ENCODE measurements at places on chromosomes 16 and 17.

DNA sequence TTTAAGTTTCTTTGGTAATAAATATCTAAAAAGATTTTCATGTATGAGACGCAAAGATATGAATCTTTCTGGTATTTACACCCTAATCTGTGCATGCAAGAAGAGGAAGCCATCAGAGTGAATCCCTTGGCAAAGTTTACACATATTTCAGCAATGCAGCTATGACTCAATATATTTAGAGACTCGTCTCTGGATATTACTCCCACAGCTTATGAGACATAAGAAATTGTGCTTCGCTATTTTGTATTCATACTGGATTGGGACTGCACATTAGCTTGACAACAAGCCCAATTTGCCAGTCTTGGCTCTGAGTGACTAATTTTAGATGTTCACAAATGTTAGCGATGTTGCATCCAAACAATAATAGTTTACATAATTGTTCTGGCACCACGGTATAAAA, 532.0 kb downstream of the CDH11 start:
- peak; percentile 78 for DNase-seq

DNA sequence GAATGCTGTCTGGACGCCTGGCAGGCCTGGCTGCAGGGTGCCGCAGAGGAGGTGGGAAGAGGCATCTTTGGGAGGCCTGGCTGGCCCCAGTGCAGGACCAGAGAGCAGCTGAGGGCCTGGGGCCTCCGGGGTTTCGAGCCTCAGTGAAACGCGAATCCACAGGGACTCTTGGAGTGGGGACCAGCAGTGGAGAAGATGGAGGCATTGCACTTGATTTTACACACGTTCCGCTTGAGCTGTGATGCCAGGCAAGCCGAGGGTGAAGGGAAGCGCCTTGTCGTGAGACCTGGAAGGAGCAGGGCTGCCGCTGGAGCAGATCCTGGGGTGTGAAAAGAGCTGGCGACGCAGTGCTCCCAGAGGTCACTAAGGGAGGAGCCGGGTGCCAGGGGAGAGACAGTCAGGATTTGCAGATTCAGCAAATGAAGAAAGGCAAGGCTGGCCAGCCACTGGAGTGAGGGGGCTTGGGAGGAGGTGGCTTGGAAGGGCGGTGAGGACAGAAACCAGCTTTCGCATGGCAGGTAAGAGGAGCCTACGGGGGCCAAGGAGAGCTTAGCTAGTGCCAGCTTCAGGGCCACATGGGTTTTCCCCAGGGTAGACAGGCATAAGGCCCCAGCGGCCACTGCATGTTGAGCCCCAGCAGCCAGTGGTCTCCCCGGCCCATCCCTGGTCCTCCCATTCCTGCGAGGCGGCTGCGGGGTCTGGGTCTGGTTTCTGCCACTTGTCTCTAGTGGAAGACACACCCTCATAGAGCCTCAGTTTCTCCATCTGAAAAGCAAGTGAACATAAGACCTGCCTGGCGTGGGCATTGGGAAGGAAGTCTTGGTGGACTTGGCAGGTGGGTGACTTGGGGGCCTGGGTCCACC, 175.2 kb upstream of the CHMP6 start:
- DNase-seq = no peak

DNA sequence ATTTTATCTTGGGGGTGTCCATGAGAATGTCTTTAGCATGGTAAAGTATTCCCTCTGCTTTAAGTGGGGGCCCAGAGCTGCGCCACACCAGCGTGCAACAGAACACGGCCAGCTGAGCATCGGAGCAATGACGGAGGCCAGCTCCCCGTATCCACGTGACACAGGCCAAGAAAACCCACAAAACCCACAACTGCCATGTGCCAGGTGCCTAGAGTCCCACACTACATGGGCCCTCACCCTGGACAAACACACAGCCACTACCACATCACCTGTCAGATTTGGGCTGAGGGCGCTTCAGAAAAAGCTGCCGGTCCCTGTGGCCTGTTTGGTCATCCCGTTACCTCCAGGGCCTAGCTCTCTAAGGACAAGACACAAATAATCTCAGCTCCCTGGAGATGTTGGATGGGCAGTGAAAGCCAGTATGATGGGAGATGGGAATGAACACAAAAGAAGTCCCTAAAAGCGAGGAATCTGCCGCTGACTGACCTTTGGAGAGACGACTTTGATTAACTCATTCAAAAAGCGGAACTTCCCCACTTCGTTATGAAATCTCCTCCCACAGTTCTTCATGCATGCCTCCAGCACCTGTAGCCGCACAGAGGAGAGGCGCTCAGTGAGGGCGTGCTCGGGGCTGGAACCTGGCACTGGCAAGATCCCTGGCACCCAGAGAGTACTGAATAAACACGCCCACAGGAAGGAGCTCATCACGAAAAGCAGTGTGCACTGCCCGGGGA, 17.1 kb downstream of the GGA3 start:
- DNase-seq = no peak

DNA sequence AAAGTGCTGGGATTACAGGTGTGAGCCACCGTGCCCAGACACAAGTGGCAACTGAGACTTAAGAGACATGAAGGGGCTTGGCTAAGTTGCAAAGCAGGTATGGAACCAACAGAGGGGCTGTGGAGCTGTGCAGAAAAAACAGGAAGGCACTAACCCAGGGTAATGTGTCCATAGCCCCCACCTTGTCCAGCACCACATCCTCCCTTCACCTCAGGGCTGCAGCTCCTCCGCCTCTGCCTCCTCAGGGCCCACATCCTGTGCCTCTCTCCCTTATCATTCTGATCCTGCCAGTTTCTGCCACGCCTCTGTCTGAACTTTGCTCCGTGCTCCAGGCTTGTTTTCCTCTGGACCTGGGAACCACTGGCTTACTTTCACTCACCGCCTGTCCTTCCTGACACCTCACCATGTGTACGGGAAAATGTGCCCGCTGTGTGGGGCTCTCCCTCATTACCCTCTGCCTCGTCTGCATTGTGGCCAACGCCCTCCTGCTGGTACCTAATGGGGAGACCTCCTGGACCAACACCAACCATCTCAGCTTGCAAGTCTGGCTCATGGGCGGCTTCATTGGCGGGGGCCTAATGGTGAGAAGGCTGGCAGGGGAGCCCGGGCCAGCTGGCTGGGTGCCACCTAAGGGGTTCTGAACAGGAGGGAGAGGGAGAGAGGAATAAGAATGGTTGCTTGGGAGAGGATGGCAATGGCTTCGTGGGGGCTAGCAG, at the start of gene TM4SF5:
TM4SF5 (plus strand) TSS at position 368 of the 716 bp plus-strand sequence; CDS start at position 405, 37 bp downstream.
- no peak for DNase-seq

- DNase-seq = no peak
These were observed 115.3 kb downstream of the SNX29 start for GRCh38 chr16:12091569-12092543.

- DNase-seq = no peak
These were observed 35.9 kb upstream of the SKAP1 start for GRCh38 chr17:48465884-48466283.

- DNase-seq = peak; percentile 33
These were observed 15.3 kb downstream of the KSR1 start for GRCh38 chr17:27471321-27472269.

DNA sequence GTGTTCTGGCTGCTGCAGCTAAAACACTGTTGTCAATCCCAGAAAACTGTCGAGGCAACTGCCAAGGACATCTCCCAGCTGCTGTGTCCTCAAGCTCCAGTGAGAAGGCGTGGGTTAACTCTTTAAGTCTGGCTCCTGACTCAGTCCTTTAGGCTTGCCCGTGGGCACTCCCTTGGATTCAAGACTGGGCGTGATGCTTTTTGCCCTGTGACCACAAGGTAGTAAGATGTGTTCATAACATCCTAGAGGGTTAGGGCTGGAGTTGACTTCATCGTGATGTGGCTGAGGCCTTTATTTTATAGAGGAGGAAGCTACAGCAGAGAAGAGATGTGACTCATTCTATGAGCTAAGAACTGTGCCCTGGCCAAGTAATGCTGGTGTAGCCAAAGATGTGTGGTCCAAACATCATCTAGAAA, 50.9 kb upstream of the TEKT3 start:
- peak; percentile 91 for DNase-seq

DNA sequence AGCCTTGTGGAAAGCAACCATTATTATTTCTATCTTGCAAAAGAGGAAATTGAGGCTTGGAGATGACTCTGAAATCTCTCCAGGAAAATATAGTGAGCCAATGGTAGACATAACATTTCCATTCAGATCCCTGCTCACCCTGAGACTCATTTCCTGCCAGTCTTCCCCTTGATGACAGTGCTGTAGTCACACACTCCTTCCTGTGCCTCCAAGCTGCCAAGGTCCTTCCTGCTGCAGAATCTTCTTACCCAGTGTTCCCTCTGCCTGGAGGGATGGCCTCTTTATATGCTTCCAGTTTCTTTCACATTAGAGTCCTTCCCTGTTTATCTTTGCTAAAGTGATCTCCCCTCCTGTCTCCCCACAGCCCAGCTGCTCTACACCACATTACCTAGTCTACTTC, 648.1 kb downstream of the TOX3 start:
- DNase-seq = peak; percentile 12

DNA sequence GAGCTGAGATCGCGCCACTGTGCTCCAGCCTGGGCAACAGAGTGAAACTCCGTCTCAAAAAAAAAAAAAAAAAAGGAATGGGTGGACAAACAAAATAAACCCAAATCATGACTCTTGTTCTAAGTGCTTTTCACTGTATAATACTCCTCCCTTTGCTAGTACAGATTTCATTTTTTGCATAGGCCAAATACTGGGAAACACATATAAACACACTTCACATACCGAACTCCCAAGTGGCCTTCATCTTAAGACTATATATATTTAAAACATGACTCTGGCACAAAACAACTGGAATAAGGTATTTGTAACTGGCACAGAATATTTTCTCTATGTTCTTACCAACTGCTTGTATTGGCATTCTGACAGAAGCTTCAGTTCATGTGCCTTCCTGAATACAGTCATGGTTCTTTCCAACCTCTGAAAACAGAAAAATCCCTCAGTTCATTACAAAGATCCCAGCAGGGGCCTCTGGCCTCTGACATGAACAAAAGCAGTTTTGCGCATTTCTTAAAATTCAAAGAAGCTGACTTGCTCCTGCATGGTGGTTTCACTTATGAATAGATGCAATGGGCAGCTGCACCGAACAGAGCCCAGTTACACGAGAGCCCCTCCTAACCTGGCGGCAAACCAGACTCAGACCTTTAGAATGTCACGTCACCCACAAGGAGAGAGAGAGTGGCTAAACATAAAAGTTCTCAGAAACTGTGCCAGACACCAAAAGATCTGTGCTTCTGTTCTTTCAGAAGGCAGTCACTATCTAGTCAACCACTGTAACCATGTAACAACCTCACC, 19.1 kb upstream of the COPRS start:
- no peak for DNase-seq

GRCh38 chr17:1511756-1512321, 4.6 kb downstream of the INPP5K start:
- DNase-seq = no peak

GRCh38 chr16:66335704-66336329, 30.7 kb upstream of the CDH5 start:
- peak; percentile 23 for DNase-seq

DNA sequence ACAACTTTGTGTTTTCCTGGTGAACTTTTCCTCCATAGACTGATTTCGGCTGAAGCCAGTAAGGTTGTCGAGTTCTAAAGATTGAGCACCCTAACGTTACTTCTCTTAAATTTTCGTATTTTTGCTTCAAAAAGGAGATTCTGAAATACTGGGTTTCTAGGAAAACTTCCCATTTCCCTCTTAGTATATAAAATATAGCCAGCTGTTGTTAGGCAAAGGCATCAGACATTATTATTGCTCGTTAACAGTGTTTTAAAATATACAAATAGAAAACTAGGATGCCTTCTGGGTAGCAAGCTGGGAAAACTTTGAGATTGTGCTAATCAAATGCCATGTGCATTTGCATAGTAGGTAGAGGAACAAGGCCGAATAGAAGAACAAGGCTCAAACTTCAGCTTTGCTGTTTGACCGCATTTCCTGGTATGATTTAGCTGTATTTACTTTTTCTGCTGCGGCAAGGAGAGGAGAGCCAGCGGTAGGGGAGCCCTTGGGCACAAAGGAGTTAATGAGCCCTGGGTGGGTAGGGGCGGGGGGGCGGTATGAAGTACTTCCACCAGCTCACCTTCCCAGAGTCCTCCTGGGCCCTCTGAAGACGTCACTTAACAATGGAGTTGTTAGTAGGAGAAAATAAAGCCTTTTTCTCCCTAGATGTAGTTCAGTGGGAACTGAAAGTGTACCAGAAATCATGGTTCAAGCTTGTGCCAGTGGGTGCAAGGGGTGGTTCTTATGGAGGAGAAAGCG, 151.9 kb downstream of the MSI2 start:
- DNase-seq = no peak

DNA sequence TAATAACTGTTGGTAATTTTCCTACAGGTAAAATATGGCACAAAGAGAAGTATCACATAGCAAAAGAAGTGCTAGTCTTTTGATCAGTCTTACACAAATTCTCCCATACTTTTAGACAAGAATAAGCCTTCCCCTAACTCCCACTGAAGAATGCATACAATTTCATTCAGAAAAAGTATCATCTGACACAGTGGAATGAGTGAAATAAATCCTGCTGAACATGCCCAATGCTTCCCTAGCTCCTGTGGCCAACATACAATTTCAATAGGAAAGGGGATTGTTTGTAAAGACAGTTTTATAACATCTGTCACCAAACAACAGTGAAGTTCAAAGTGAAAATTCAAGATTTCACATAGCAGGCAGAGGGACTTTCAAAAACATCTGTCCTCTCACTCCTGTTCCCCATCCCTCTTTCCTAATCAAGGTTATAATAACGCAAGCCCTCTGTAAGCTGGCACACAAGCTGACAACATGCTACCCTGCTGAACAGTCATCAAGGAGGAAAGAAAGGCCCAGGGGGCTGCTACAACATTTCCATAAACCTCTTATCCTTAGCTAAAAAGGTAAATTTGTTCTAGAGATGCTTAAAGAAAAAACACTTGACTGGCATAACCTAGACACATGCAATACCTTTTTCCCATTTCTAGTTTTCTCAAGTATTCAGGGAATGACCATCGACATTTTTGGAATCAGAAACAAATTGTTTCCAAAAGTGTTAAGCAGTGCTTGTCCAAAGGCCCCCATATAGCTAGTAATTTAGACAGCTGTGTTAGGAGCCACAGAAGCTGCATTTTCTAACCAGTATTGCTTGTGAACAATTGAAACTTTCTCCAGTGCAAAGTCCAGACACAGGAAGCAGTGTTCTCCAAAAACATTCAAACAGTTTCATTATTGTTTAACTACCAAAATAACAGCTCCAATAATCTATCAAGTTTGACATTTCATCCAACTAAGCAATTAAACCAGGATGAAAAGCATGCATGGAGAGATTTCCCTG, 11.5 kb upstream of the RFFL start:
- DNase-seq = no peak

GRCh38 chr17:64426596-64426995, 22.3 kb upstream of the MILR1 start:
- DNase-seq = no peak

GRCh38 chr17:67035131-67036083, 8.9 kb upstream of the CACNG1 start:
- DNase-seq = no peak

GRCh38 chr16:30829130-30830071, 42.4 kb upstream of the ZNF629 start:
- DNase-seq = no peak

- no peak for DNase-seq
These were observed 6.0 kb downstream of the WFIKKN2 start for GRCh38 chr17:50841277-50841948.

Data from EL (cell line).